ENCODE measurements at places on chromosomes 16 and 17.

GRCh38 chr17:8253801-8254200 is 4.7 kb downstream of the PFAS start:
- DNase-seq, result no peak

- DNase-seq, result no peak
Observed at GRCh38 chr17:82016061-82016874, 6.4 kb downstream of the CENPX start.

- no peak for DNase-seq
Observed at GRCh38 chr17:33463887-33464286, 170.8 kb upstream of the ASIC2 start.

- DNase-seq, result no peak
Observed at GRCh38 chr17:45164734-45165269, 3.1 kb downstream of the HEXIM2 start.

DNA sequence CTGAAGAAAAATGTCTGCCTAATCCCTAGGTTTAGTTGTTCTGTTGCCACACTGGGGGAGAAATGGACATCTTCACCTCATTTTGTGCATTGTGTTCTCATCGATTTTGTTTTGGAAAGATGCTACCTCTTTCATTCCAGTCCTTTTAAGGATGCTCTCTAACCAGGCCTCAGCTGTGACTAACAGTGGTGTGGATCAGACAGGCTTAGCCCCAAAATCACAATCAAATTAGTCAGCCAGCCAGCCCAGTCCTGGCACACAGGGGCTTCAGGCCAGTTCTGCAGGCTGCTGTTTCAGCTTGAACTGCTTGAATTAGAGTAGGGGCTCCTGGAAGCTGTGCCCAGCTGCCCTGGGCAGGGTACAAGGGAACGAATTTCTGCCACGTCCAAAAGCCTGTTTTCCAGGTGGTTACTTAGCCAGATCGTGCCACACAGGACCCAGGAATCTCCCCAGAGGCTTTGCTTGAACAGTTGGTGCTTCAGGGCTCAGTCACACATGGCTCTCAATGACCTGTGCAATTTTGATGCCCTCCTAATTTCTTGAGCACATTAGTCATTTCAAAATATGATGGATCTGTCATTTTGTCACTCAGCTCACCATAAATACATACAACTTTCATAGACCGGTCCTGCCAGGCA is 60.7 kb downstream of the CLEC16A start:
- no peak for DNase-seq

GRCh38 chr16:75402821-75403475 is 30.4 kb downstream of the CFDP1 start:
- peak; percentile 2 for DNase-seq

DNA sequence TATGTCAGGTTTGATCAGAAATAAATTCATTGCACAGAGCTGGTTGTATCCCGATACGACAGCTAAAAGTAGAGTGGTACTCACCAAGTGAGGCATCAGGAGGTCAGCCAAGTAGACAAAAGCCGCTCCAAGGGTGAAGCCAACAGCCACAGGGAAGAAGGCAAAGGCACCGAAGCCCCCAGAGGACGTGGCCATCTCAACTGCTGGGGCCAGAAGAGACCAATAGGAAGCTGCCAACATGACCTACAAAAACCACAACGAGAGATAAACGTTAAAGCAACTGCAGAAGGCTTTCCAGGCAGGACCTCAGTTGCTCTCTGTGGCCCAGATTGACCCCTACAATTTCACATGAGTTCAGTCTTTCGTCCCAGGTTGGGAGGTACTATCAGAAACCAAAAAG is 61.0 kb downstream of the SLC39A11 start:
- DNase-seq, result no peak

- DNase-seq, result no peak
Observed at GRCh38 chr16:66107661-66108060, 258.8 kb upstream of the CDH5 start.

- no peak for DNase-seq
Observed at GRCh38 chr17:79765708-79766107, 12.2 kb upstream of the CBX2 start.

DNA sequence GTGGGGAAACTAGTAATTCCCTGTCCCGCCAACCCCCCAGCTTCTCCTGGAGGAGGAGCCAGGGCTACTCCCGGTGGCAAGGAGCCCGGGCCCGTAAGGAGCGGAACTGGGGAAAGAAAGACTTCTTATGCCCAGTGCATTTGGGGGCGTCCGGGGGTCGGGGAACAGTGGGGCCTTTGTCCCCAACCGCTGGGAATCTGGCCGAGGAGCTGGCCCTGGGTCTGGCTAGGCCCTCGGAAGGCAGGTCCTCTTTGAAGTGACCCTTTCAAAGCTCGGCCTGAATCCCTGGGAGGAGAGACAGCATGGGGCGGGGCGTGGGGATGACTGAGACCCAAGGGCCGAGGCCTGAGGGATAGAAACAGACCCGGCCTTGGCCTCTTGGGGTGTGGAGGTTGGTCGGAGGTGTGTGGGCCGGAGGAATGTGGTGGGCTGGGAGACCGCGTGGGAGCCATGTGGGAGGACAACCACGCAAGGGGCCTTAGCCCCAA is 6.0 kb downstream of the ARHGAP23 start:
- no peak for DNase-seq

DNA sequence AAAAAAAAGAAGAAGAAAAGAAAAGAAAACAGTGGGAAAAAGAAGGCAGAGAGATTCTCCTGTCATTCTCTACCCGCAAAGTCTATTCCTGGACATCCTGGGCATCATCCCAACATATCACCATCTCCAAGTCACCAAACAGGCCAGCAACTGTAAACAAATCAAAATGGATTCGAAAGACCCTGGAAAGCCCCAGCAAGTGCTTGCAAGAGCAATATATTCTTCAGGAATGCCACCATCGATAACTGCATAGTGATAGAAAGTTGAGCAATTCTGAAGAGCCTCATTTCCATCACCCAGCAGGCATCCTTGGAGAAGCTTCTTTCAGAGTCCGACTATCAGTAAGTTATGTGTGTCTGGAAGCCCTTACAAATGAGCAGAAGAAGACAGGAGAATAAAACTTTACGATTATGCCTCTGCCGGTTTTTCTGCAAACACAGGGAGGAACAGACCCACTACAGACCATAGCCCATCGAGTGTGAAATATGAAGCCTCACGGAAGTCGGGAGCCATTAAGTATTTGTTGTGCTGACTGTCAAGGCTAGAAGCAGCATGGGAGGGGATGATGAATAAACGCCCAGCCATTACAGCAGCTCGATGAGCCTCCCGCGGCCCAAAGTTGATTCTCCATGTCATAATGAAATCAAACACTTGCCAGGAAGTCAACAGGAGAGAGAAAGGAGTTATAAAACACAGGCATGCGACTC is 64.5 kb upstream of the SEC14L1 start:
- no peak for DNase-seq

DNA sequence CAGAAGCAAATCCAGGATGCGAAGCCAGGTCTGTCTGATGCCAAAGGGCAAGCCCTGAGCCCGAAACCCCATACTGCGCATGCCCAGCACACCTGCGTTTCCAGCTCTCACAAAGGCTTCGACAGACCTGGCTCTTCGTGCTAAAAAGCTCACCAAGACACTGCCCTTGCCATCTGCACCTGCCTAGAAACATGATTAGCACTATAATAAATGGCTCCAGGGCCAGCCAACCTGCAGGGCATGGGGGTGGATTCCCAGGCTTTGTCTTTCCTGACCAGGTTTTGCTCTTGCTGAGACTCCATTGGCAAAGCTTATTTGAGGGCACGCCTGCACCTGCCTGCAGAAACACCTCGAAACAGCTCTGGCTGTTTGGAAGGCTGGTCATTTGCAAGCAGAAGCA is 14.4 kb upstream of the PLD6 start:
- no peak for DNase-seq

GRCh38 chr16:4640572-4641305 is 16.1 kb downstream of the MGRN1 start:
- no peak for DNase-seq

GRCh38 chr17:79632432-79632735 is 21.5 kb upstream of the RBFOX3 start:
- no peak for DNase-seq

GRCh38 chr17:31587462-31587861 is 196.0 kb downstream of the RAB11FIP4 start:
- no peak for DNase-seq

Measured in retinal pigment epithelial cell (primary cell).